Amniotic stem cell (primary cell): ENCODE measurements at places on chromosomes 16 and 17.

- DNase-seq = no peak
These were observed 684 bp upstream of the APPBP2 start for GRCh38 chr17:60526726-60527125.

DNA sequence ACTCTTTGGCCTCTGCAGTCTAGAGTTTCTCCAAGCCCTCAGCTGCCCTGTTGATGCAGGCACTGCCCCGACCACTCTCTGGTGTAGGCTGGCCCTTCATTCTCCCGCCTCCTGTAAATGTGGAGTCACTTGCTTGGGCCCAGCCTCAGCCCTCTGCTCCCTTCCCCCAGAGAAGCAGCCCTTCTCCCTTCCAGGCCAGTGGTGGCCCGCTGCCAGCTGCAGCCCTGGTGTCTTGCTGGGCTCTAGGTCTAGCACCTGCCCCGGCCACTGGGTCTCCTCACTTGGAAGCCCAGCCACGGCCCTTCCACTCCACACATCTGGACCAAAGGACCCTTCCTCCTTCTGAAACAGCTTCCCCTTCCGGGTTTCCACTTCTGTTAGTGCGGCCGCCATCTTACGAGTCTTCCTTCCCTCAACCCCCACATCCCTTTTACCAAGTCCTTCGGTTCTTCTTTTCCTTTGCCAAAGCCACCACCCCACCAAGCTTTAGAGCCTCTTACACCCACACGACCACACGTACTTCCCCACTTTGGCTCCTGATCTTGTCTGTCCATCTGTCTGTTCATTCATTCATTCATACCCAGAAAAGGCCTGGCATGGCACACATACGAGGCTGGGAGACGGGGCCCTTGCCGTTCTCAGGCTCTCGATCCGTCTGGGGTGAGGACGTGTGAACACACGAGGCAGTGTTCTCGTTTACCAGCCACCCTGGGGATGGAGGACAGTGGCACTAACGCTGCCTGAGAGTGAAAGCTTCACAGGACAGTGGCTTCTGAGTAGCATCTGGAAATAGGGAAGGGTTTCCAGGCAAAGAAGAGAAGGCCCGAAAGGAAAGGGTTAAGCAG, 68.0 kb downstream of the ABR start:
- no peak for DNase-seq

GRCh38 chr17:60297760-60298401, 94.1 kb downstream of the USP32 start:
- no peak for DNase-seq

DNA sequence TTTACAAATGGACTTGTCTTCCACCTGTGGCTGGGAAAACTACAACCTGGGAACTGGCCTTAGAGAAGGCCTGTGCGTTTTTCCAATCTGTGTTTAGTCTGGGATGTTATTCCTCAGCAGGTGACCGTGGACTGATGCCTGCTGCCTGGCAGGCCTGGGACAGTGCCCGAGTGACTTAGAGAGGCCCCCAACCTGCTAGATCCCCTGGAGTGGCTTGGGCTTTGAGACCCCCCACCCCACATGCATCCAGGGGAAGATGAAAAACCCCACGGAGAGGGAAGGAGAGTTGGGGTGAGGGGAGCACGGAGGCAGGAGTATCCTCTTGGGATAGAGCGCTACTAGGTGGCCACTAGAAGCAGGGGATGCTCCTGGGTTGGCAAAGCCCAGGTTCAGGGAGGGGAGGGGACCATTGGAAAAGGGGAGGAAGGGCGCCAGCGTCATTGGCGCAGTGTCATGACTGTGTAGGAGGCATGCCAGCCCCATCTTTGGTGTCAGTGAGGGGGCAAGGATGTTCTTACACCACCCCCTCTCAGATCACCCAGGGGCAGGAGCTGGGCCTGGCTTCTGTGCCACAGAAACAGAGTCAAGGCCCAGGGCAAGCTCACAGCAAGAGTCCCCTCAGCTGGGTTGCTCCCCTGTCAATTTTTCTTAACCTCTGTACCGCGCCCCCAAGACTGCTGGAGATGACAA, 54.1 kb downstream of the MEAK7 start:
- no peak for DNase-seq

DNA sequence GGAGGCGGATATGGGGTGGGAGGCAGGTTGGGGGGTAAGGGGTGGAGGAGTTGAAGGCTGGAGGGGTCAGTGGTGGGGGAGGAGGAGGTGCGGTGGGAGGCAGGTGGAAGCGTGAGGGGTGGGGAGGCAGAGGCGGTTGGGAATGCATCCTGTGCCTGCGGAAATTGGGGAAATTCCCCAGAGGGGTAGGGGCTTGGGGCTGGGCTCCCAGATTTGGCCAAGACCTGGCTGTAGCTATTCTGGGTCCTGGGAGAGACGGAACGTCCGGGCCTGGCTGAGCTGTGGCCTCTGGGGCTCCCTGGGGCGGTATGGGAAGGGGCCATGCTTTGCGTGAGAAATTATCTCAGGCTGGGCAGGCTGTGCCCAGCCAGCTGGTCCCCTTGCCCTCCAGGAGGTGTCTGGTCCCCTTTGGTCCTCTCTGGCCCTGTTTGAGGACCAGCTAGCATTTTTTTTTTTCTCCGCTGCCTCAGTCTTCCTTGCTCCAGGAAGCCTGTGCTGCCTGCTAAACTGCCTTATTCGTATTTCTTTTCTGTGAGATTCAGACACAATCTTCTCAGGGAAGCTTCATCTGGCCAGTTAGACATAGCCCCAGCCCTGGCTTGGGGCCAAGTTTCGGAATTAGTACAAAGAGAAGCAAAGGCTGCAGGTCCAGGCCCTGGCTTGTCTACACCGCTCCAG, 7.3 kb upstream of the TRPV2 start:
- DNase-seq = no peak

DNA sequence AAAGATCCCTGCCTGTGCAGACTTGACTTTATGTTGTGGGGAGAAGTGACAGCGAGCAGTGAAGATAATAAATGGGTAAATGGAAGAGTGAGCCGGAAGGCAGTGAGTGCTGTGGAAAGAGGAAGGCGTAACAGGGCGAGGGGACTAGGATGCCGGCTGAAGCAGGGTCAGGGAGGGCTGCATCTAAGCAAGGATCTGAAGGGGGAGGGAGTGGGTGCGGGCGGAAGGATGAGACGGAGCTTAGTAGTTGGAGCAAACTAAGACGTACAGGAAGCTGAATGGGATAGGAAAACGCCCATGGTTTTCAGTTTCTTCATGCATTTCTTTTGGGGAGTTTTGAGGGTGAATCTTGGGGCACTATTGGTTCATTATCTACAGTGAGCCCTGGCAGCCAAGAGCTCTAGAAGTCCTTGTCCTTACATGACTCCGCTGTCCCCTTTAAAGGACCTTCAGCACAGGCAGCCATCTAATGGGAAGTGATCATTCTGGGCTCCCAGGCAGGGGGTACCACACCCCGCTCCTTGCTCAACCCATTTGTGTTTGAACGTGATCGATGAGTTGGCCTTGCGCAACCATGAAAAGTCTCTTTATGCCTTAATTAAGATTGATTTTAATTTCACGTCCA, 10.4 kb upstream of the NAT9 start:
- DNase-seq = no peak

DNA sequence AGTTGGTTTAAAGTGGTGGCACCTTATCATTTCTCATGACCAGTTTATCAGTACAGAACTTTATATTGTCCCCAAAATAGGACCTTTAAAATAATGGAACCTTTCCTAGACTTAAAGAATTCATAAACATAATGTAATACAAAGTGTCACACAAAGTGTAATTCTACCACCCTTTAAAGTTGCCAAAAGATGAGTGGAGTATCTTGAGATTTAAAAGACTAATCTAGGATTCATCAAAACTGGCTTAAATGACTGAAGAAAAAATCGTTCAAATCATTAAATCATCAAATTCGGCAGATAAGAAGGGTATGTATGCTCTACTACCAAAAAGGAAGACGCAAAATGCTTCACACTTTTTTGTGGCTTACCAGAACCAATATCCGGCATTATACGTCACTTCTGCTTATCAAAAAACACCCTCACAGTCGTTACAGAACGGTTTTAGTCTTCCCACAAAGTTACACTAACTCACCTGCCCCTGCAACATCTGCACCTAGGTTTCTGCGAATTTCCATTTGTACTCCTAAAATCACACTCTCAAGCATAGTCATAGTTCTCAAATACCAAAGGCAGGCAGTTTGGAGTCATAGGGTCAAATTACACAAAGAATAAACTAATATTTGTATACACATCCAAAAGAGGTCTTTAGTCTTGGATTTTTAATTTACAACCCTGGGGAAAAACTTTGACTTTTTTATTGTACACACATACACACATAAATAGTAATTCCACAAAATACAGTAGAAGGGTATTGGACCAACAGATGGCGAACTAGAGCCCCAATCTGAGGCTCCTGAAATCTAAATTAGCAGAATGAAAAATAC, 1.4 kb upstream of the KANSL1 start:
- no peak for DNase-seq
